Activated CD4-positive, alpha-beta T cell treated with anti-CD3 and anti-CD28 coated beads, Interleukin-2, amount 50 U/mL, for 48 hours (primary cell): ENCODE measurements at places on chromosomes 2 and 18.
A peak's percentile ranks its signal among the peaks of the same experiment; 100 is the strongest.

- DNase-seq: no peak
These were observed 360.5 kb upstream of the PIK3C3 start for GRCh38 chr18:41594582-41594981.

- DNase-seq: peak; percentile 37
These were observed 6.1 kb upstream of the SERPINB8 start for GRCh38 chr18:63963615-63964256.

DNA sequence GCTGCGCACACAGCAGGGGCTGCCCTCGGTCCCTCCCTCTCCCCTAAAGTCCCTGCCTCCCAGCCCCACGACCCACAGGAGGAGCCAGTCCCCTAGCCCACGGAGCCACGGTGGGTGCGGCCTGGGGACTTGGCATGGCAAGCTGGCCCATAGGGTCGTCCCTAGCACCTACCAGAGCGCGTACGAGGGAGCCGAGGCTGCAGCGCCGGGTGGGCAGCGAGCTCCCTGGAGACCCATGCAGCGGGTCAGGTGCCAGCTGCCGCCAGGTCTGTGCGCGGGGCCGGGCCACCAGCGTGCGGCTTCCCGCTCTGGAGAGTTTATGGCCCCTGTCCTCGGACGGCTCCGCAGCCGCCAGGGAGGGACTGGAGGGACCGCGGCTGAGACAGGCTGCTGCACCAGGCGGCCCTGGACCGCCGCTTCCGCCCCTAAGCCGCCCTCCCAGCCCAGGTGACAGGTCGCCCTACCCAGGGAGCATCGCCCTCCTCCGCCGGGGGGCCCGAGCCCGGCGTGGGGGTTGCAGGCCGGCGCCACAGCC is 273.6 kb downstream of the CCDC74A start:
- DNase-seq: no peak

DNA sequence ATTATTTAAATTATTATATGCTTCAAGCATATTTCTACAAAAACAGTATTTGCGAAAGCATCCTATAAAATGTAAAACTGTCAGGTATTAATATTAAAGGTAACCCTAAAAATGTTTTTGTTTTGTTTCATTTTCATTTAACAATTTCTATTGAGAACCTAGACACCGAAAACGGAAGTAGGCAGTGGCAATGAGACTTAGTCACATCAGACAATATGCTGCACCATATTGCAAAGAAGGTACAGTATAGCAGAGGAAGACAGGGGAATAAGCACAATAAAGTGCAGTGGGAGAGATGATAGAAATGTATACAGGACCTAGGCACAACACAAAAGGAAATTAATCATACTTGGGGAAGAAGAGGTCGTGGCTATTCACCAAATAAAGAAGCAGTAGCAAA is 12.2 kb downstream of the SCN1A start:
- DNase-seq: no peak

DNA sequence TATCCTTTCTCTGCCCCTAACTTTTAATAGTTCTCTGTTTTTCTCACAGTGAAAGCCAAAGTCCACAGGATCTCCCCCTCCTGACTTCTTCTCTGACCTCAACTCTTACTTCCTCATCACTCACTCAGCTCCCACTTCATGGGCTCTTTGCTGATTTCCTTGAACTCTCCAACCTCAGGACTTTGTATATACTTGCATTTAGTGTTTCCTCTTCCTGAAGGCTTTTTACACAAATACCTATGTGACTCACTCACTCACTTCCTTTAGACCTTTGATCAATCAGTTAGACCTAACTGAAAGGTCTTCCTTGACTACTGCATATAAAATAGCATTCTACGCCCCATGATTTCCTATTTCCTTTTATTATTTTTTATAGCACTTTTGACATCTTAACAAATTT is 233.1 kb upstream of the MEX3C start:
- no peak for DNase-seq

DNA sequence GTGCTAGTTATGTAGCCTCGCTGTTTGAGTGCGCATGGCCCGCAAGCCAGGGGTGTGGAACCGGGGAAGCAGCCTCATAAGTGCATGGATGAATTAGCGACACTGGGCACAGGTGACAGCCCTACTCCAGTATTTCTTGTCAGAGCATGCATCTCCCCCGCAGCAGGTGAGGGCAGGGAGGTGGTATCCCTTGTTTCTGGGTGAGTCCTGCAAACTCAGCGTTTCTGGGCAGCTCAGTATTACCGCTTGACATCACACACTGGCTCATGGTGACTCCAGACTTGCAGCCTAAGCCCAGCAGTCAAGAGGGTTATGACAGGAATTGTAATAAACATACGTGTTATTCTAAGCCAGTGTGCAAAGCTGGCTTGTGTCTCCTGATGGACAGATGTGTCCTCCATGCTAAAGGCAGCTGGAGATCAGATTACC is 2.5 kb downstream of the CABLES1 start:
- DNase-seq: no peak
